CD4-positive, CD25-positive, alpha-beta regulatory T cell (primary cell): ENCODE measurements at places on chromosomes 4 and X.

DNA sequence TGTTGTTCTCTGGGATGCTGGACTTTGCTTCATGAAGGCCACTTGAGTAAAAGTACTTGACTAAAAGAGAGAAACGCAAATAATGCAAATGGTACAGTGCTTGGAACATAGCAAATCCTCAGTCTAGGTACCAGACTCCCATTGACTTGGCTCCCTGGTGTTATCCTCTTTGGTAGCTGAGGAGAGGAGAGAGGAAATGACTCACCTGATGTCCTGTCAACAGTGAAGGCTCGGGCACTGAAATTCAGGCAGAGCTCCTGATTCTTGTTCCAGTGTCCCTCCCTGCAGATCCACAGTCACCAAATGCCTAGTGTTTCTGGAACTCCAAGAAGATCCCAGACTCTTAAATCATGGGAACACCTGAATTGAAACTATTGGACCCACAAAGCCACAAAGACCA lies 22.5 kb upstream of the TCEAL4 start:
- DNase-seq, result no peak

- DNase-seq, result no peak
Measured at GRCh38 chrX:14051416-14051815, 21.7 kb upstream of the GEMIN8 start.

GRCh38 chr4:184395971-184396391 lies 78.4 kb downstream of the IRF2 start:
- no peak for DNase-seq

- no peak for DNase-seq
Measured at GRCh38 chr4:183765251-183765911, 106.3 kb downstream of the TRAPPC11 start.

- no peak for DNase-seq
Measured at GRCh38 chrX:130772105-130772775, 130.8 kb downstream of the ENOX2 start.

DNA sequence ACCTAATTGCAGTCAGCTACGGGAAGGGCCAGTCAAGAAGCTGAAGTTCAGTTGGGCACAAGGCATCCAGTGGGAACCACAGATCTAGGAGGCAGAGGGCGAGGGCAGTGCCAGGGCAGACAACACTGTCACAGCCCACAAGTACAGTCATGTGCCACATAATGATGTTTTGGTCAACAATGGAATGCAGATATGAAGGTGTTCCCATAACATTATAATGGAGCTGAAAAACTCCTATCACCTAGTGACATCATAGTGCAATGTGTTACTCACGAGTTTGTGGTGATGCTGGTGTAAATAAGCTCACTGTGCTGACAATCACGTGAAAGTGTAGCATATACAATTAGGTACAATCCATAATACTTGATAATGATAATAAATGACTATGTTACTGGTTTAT lies 4.5 kb upstream of the TMEM255A start:
- DNase-seq, result no peak

- no peak for DNase-seq
Measured at GRCh38 chr4:2617955-2618354, 81.5 kb downstream of the FAM193A start.

DNA sequence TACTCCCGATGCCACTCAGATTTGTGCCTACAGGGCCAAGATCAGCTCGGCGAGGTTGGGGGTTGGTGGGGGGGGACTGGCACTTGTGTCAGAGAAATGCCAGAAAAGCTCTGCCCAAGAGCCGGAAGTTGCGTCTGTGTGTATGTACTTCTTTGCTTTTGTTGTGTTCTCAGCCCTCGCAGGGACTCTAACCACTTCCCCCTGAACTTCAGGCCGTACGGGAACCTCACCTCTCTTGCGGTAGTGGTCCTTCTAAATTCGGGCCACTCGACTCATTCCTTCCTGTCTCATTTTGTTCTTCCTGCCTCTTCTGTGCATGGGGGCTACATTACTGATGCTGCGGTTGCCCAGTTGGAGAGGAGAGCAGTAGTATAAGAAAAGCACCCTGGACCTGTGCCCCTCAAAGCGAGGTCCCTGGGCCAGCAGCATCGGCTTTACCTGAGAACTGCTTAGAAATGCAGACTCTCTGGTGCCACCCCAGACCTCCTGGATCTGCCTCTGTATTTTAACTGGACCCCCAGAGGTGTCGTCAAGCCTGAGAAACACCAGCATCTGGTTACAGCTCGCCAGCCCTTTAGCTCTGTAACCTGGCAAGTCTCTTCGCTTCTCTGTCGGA lies 146.3 kb upstream of the RPS6KA3 start:
- peak; percentile 84 for DNase-seq

GRCh38 chr4:2247128-2248043 lies 5.5 kb upstream of the HAUS3 start:
- no peak for DNase-seq
